ENCODE measurements at places on chromosomes 6 and 20.

DNA sequence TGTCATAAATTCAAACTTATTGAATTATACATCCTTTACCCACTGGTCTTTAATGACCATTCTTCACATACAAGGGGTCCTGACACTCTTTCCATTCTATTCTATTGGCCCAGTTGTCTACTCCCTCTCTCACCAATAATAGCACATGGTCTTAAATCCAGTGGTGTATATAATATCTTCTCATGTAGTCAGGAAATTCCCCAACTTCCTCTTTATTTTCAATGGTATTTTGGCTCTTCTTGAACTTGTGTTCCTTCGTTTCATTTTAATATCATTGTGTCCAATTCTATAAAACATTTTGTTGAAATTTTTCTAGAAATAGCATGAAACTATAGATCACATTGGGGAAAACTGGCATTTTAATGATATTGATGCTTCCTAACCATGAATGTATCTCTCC is 36.8 kb downstream of the PSMB9 start:
- no peak for DNase-seq
- no peak overlapping the region for H3K4me3 ChIP-seq
- peaks cover 25% of the 10 kb centered on the region for H3K4me1 ChIP-seq
- H3K27ac ChIP-seq, result no peak overlapping the region

- H3K4me3 ChIP-seq, result no peak overlapping the region
- no peak for DNase-seq
- no peak overlapping the region for H3K27ac ChIP-seq
- no peaks in the 10 kb centered on the region for H3K36me3 ChIP-seq
- H3K27me3 ChIP-seq, result peaks cover 8% of the 10 kb centered on the region
- H3K4me1 ChIP-seq, result no peaks in the 10 kb centered on the region
Observed at GRCh38 chr20:59630526-59630925, 26.2 kb downstream of the PHACTR3 start.

DNA sequence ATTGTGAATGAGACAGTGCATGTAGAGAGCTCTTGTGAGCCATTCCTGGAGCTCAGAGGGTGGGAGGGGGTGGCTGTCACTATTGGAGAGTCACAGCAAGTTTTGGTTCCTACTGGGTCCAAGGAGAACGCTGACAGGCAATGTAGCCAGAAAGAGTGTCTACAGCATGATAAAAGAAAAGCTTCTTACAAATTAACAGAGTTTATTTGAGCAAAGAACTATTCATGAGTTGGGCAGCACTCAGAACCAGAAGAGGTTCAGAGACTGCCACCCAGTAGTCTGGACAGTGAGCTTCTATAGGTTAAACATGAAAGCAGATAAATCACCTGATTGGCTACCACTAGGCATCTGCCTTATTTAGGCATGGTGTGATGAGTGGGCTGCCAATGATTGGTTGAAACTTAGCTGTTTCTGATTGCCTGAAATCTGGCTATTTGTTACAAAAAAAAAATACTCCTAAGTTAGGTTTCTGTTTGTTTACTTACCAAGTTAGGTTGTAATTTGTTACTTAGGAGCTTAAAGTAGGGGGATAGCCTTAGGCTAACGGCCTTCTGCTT is 473.4 kb downstream of the PREX1 start:
- H3K27ac ChIP-seq, result no peak overlapping the region
- H3K4me3 ChIP-seq, result no peak overlapping the region
- H3K36me3 ChIP-seq, result no peaks in the 10 kb centered on the region
- H3K4me1 ChIP-seq, result peaks cover 26% of the 10 kb centered on the region
- peaks cover 15% of the 10 kb centered on the region for H3K27me3 ChIP-seq

DNA sequence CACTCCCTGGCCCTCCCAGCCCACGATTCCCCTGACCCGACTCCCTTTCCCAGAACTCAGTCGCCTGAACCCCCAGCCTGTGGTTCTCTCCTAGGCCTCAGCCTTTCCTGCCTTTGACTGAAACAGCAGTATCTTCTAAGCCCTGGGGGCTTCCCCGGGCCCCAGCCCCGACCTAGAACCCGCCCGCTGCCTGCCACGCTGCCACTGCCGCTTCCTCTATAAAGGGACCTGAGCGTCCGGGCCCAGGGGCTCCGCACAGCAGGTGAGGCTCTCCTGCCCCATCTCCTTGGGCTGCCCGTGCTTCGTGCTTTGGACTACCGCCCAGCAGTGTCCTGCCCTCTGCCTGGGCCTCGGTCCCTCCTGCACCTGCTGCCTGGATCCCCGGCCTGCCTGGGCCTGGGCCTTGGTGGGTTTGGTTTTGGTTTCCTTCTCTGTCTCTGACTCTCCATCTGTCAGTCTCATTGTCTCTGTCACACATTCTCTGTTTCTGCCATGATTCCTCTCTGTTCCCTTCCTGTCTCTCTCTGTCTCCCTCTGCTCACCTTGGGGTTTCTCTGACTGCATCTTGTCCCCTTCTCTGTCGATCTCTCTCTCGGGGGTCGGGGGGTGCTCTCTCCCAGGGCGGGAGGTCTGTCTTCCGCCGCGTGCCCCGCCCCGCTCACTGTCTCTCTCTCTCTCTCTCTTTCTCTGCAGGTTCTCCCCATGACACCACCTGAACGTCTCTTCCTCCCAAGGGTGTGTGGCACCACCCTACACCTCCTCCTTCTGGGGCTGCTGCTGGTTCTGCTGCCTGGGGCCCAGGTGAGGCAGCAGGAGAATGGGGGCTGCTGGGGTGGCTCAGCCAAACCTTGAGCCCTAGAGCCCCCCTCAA is at the start of gene LTA:
LTA (plus strand) TSS at position 249 of the 871 bp plus-strand sequence; CDS start at position 703, 454 bp downstream.
- no peak within 1 kb of the TSS for H3K4me3 ChIP-seq
- H3K27ac ChIP-seq, result no peak within 1 kb of the TSS
- H3K27me3 ChIP-seq, result peaks cover 49% of the 10 kb centered on the region
- H3K36me3 ChIP-seq, result no peaks in the 10 kb centered on the region
- no peak for DNase-seq

DNA sequence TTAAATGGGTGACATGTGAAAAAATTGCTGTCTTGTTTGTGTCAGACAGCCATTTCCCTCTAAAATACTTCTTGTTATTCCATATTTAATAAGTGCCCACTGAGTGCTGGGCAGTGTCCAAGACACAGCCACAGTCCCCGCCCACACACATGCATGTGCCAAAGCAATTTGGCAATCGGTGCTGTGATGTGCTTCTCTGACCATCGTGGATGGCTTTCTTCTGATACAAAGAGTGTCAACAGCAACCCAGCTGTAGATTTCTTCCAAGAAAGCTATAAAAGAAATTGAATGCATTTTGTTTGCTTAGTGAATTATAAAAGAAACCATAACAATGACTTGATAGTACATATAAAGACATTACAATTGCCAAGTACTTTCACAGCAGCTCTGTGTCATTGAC is 140.5 kb upstream of the ATXN1 start:
- no peak for DNase-seq
- H3K36me3 ChIP-seq, result no peaks in the 10 kb centered on the region
- H3K27ac ChIP-seq, result no peak overlapping the region
- H3K4me1 ChIP-seq, result no peaks in the 10 kb centered on the region

DNA sequence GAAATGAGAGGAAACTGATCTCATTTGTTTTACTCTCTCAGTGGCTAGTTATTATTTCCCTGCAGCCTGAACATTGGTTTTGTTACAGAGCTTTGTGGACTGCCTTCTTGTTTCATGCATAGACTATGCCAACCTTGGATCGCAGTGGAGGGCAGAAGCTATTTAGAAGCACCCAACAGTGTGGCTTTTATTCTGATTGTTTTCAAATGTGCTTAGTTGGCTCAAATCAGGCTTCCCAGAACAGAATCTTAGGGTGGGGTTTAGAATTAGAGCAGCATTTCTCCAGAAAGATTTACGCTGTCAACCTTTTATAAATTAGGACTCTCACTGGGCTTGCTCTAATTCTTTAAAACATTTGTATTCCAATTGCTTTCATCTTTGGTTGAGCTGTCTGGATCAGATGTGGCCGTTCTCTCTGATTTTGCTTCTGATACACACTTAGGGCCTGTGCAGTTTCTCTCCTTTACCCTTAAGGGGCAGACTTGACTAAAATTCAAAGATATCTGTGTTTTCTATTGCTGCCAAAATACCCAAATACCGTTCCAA is 210.3 kb downstream of the BCKDHB start:
- H3K27ac ChIP-seq, result no peak overlapping the region
- H3K27me3 ChIP-seq, result peaks cover 5% of the 10 kb centered on the region
- H3K36me3 ChIP-seq, result peaks cover 25% of the 10 kb centered on the region
- H3K4me3 ChIP-seq, result no peak overlapping the region
- no peaks in the 10 kb centered on the region for H3K4me1 ChIP-seq

- peaks cover 9% of the 10 kb centered on the region for H3K27me3 ChIP-seq
- H3K4me1 ChIP-seq, result peaks cover 46% of the 10 kb centered on the region
- no peak overlapping the region for H3K27ac ChIP-seq
- no peaks in the 10 kb centered on the region for H3K36me3 ChIP-seq
- H3K4me3 ChIP-seq, result no peak overlapping the region
Observed at GRCh38 chr20:22805996-22806395, 221.6 kb upstream of the FOXA2 start.

- H3K4me3 ChIP-seq, result peak within 1 kb of the TSS; percentile 85
- peaks cover 30% of the 10 kb centered on the region for H3K4me1 ChIP-seq
- H3K27ac ChIP-seq, result no peak within 1 kb of the TSS
- H3K36me3 ChIP-seq, result peaks cover 3% of the 10 kb centered on the region
Observed at GRCh38 chr20:37902504-37903313, at the start of gene VSTM2L. Gene VSTM2L (plus strand): TSS chr20:37903127. CDS start chr20:37903351, 224 bp downstream.

GRCh38 chr6:6452002-6452401 is 131.5 kb upstream of the F13A1 start:
- DNase-seq, result no peak
- no peaks in the 10 kb centered on the region for H3K36me3 ChIP-seq
- H3K4me3 ChIP-seq, result no peak overlapping the region
- H3K27ac ChIP-seq, result no peak overlapping the region

DNA sequence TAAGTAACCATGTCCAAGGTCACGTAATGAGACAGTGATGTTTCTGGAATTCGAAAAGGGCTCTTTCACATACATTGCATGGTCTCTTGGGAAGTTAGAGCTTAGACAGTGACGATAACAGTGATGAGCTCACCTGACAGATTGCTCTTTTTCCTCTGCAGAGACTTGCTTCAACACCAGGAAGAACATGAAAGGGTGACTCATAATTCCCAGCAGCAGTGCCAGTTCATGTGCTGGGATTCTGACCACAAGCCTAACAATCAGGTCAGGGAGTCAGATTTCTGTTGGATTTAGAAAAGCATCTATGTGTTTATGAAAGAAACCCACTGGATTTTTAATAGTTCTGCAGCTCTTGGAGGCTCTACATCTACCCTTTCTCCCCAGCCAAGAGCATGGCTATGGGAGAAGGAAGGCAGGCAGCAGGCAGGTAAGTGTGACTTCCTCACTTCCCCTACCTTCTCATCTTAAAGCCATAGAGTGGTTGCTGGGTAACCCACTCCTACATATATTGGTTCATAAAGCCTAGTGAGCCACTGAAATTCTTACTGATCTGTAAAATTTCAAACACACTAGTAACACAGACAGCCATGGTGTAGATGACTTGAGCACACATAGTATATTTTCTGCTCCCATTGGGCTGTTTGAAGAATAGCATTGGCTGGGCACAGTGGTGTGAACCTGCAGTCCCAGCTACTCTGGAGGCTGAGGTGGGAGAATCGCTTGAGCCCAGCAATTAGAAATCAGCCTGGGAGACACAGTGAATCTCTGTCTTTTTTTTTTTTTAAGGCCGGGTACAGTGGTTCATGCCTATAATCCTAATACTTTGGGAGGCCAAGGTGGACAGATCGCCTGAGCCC is 44.4 kb upstream of the LOC128125822 start:
- H3K4me1 ChIP-seq, result no peaks in the 10 kb centered on the region
- H3K27ac ChIP-seq, result no peak overlapping the region
- peaks cover 8% of the 10 kb centered on the region for H3K27me3 ChIP-seq
- H3K4me3 ChIP-seq, result no peak overlapping the region
- no peaks in the 10 kb centered on the region for H3K36me3 ChIP-seq

GRCh38 chr6:109739686-109740085 is 48.6 kb downstream of the FIG4 start:
- no peak for DNase-seq
- peaks cover 25% of the 10 kb centered on the region for H3K36me3 ChIP-seq
- H3K27me3 ChIP-seq, result no peaks in the 10 kb centered on the region
- peaks cover 25% of the 10 kb centered on the region for H3K4me1 ChIP-seq
- H3K4me3 ChIP-seq, result no peak overlapping the region
